ENCODE measurements at places on chromosomes 7 and 10. TPM values are rescaled to one million over a fixed set of nuclear protein-coding genes. Genes with fewer than 3 reads are reported as not detected.

GRCh38 chr10:58674251-58674650 lies 161.6 kb downstream of the BICC1 start:
- no peaks in the 10 kb centered on the region for H3K27me3 ChIP-seq
- no peaks in the 10 kb centered on the region for H3K36me3 ChIP-seq
- DNase-seq: no peak
- H3K27ac ChIP-seq: no peak overlapping the region

DNA sequence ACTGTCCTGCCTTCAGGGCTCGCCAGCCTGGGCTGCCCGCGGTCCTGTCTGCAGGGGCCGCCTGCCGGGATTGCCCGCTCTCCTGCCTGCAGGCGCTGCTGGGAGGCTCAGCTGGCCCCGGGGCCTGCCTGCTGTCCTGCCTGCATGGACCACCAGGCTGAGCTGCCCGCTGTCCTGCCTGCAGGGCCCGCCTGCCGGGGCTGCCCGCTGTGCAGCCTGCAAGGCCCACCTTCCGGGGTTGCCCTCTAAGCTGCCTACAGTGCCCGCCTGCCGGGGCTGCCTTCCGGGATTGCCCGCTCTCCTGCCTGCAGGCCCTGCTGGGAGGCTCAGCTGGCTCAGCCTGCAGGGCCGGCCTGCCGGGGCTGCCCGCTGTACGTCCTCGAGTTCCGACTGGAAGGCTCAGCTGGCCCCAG lies 164.4 kb downstream of the GLRX3 start:
- peak overlapping the region; percentile 56 for H3K4me3 ChIP-seq
- peak; percentile 74 for DNase-seq
- no peaks in the 10 kb centered on the region for H3K27me3 ChIP-seq
- H3K36me3 ChIP-seq: no peaks in the 10 kb centered on the region
- peak overlapping the region; percentile 79 for H3K27ac ChIP-seq

RAB19 gene
- total RNA-seq: not detected

GARIN1A gene
- 46.8 TPM for total RNA-seq

Data from testis (tissue), 5 donors.